ENCODE measurements at places on chromosomes 12 and 14.

DNA sequence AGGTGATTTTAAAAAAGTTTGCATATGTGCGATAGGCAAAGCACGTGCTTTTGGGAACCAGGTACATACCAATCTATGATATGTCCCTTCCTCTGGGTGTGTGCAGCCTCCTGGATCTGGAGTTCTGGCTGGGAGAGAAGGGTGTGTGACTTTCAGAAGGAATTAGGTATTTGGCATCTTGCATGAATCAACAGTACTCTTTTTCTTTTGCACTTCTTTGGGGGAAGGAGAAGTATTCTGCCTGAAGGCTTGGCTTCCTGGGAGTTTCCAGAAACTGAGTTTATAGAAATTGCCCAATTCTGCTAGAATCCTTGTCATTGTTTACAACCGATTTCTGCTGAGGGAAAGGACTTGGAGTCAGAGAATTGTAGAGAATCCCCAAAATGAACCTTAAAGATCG lies 2.9 kb upstream of the CLMN start:
- DNase-seq, result no peak

GRCh38 chr14:104289507-104289906 lies 151.1 kb downstream of the KIF26A start:
- no peak for DNase-seq

- DNase-seq, result no peak
Observed at GRCh38 chr12:71533703-71534102, 94.1 kb downstream of the LGR5 start.

- peak; percentile 21 for DNase-seq
Observed at GRCh38 chr14:99522457-99522891, 41.3 kb downstream of the CCNK start.

- DNase-seq, result no peak
Observed at GRCh38 chr12:51874000-51874399, 13.9 kb upstream of the ANKRD33 start.

DNA sequence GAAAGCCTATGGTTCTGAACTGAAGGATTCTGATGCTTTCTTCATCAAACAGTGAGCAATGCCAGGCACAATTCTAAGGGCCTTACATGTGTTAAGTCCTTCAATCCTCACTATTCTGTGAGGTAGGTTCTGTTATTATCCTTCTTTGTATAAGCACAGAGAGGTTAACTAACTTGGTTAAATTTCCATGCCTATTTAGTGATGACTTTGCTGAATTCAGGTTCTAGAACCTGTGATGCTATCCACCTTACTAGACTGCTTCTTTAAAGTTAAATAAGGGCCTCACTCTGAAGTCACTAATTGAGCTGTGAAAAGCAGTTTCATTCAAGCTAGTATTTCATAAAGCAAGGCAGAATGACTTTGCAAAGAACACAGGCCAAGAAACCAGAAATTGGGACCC lies 138.9 kb upstream of the PARP11 start:
- DNase-seq, result no peak

GRCh38 chr14:94313991-94314655 lies 9.0 kb downstream of the SERPINA6 start:
- no peak for DNase-seq

- no peak for DNase-seq
Observed at GRCh38 chr12:107436376-107436775, 249.2 kb upstream of the PWP1 start.

DNA sequence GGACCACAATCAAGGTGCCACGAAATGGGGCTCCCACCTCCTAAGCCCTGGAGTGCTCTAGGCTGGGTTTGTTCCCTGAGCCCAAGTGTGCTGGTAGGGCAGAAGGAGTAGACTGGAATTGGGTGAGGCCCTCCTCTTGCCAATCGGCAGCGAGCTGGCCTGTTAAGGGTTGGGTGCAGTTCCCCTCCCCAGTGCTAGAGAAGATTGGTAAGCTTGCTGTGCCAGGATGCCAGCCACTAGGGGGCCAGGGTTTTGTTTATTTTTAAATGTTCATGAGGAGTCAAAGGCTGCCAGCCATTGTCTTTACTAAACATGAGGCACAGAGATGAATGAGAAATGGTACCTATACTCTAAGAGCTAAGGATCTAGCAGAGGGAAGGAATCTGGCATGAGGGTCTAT lies 79.7 kb downstream of the SPTB start:
- DNase-seq, result no peak

DNA sequence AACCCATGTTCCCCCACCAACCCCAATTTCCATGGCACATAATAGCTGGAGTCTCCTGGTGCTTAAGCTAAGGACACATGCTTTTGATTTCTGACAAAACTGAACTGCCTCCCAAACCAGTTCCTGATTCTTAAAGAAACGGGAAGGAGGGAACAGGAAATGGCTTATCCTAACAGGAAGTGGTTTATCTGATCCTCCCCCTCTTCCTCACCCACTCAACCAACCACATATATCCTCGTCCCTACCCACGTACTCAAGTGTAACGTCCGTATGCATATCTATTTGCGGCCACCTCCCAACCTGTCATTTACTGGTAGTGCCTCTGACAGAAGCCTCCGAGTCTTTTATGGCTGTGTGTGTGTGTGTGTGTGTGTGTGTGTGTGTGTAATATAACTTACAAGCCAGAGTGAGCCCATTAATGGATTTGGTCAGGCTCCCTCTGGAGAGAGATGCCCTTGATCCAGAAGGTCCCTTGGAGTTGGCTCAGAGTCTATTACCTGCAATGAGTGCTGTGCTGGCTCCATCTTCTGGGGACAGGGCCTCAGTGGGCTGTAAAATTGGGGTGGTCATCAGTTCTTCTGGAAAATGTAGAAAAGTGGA lies 7.7 kb downstream of the DAZAP2 start:
- peak; percentile 47 for DNase-seq

GRCh38 chr12:122860040-122860853 lies 25.0 kb downstream of the HIP1R start:
- peak; percentile 46 for DNase-seq

DNA sequence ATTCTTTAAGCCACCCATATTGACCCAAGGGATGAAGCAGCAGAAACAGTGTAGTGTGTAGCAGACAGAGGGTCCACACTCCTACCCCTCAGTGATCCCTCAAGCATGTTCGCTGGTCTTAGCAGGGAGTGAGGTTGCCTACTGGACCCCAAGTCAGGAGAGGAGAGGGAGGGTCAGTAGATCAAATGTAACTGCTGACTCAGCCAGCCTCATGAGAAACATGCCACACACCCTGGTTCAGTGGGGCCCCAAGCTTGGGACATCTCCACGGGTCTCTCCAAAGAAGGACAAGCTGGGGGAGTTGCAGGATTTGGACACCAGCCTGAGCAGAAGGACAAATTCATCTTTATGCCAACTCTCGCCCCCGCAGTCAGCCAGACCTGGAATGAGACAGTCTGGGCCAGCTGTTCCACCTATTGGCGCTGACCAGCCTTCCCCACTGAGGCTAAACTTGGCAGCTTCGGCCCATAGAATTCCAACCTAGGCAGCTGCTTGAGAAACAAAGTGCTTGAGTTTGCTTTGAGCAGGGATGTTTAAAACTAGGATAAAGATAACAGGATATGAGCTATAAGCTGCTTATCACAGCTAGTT lies 66.0 kb upstream of the ACTN1 start:
- no peak for DNase-seq

All from NCI-H2029 (cell line).